ENCODE measurements at places on chromosomes 16 and 17. TPM values are rescaled to one million over a fixed set of nuclear protein-coding genes. Genes with fewer than 3 reads are reported as not detected.

- no peaks in the 10 kb centered on the region for H3K36me3 ChIP-seq
- no peak overlapping the region for H3K4me3 ChIP-seq
- peak; percentile 94 for DNase-seq
- H3K4me1 ChIP-seq, result peaks cover 94% of the 10 kb centered on the region
- H3K27me3 ChIP-seq, result peaks cover 2% of the 10 kb centered on the region
Measured at GRCh38 chr17:81328978-81329926, 34.1 kb upstream of the SLC38A10 start.

- DNase-seq, result no peak
- H3K36me3 ChIP-seq, result no peaks in the 10 kb centered on the region
- H3K4me1 ChIP-seq, result no peaks in the 10 kb centered on the region
Measured at GRCh38 chr16:3358871-3359270, 3.2 kb downstream of the OR2C1 start.

GRCh38 chr17:77429969-77430752 is 289.4 kb downstream of the SEC14L1 start:
- H3K4me3 ChIP-seq, result no peak overlapping the region
- H3K4me1 ChIP-seq, result peaks cover 92% of the 10 kb centered on the region
- DNase-seq, result peak; percentile 95
- peak overlapping the region; percentile 82 for H3K27ac ChIP-seq
- H3K27me3 ChIP-seq, result no peaks in the 10 kb centered on the region

GRCh38 chr17:57987581-57988300 is at the start of gene VEZF1:
TSS of gene VEZF1 (minus strand) at chr17:57988254. CDS start at chr17:57988111, 143 bp downstream.
- peak within 1 kb of the TSS; percentile 98 for H3K27ac ChIP-seq
- no peaks in the 10 kb centered on the region for H3K27me3 ChIP-seq
- H3K4me1 ChIP-seq, result peaks cover 30% of the 10 kb centered on the region
- peaks cover 4% of the 10 kb centered on the region for H3K36me3 ChIP-seq
- DNase-seq, result peak; percentile 90

- H3K27me3 ChIP-seq, result no peaks in the 10 kb centered on the region
- no peaks in the 10 kb centered on the region for H3K4me1 ChIP-seq
- H3K27ac ChIP-seq, result no peak overlapping the region
- H3K36me3 ChIP-seq, result no peaks in the 10 kb centered on the region
- DNase-seq, result no peak
- no peak overlapping the region for H3K4me3 ChIP-seq
Measured at GRCh38 chr16:10013364-10013763, 168.9 kb downstream of the GRIN2A start.

Gene TMEM88
- total RNA-seq, result 18.4 TPM

Measured in muscle of leg (tissue), 16 donors.